ENCODE measurements at places on chromosomes 5 and 9.
A peak's percentile ranks its signal among the peaks of the same experiment; 100 is the strongest.

- DNase-seq = no peak
Observed at GRCh38 chr5:169024421-169024820, 276.5 kb downstream of the SLIT3 start.

GRCh38 chr5:123756318-123756665 is 244.3 kb downstream of the CSNK1G3 start:
- DNase-seq = no peak

- DNase-seq = peak; percentile 40
Observed at GRCh38 chr5:54785729-54786591, 199.4 kb downstream of the ESM1 start.

- peak; percentile 87 for DNase-seq
Observed at GRCh38 chr9:76905791-76906646, at the start of gene PRUNE2. TSS of gene PRUNE2 (minus strand) at chr9:76906114. CDS start at chr9:76905963, 151 bp downstream.

DNA sequence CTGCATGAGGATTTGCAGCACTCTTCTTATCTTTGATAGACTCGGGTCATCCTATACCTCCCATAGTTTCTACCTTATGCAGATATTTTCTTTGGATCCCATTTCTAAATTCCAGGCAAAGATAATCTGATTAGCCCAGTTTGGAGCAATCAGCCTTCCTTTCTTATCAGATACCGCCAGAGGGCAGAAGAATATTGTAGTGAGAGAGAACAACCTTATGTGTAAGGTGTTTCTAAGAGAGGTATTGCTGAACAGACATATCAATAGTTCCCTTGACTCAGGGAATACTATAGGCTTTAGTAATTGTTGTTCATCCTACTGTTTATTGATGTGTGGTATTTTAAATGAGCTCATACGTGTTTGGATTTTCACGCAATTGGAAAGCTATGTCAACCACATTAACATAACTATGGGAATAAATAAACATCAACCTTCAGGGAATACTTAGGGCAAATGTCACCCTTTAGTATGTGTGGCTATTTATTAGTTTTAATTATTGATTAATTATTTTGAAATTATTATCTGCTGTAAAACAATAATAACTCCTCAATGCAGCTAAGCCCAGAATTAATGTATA is 1435.2 kb upstream of the CDH9 start:
- DNase-seq = no peak

DNA sequence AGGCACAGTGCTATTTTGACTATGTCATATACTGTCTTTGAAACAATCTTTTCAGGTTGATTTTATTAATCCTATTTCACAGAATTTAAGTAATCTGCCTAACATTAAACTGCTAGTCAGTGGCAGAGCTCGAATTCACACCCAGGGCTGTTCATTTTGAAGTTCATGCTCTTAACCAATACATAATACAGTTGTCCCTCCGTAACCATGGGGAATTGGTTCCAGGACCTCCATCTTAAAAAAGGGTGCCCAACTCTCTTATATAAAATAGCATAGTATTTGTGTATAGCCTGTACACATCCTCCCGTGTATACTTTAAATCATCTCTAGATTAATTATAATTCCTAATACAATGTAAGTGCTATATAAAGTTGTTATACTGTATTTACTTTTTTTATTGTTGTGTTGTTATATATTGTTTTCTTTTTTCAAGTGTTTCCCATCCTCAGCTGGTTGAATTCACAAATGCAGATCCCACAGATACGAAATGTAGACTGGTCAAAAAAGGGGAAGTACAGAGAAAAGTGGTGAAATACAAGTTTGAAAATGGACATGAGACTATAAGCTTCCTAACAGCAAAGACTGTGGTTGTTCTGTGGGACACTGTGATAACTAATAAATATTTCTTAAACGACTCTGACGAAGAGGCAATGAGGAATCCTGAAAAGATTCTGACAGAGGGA is 18.3 kb downstream of the RFX3 start:
- DNase-seq = no peak

DNA sequence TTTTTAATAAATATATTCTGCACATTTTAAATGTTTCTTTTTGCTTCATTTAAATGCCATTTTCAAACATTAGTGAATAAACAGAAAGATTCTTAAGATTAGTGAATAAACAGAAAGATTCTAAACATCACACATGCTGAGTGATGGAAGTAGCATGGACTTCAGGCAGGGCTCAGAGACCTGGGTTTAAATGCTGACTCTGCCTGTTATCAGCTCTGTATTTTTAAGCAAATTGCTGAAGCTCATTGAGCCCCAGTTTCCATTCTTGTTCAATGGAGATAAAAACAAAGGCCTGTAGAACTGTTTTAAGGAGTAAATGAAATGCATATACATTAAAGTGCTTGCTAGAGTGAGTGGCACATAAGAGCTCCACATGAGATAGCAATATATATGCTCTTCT is 8.1 kb upstream of the LVRN start:
- no peak for DNase-seq

- no peak for DNase-seq
Observed at GRCh38 chr9:120014796-120015195, 565.2 kb downstream of the CDK5RAP2 start.

DNA sequence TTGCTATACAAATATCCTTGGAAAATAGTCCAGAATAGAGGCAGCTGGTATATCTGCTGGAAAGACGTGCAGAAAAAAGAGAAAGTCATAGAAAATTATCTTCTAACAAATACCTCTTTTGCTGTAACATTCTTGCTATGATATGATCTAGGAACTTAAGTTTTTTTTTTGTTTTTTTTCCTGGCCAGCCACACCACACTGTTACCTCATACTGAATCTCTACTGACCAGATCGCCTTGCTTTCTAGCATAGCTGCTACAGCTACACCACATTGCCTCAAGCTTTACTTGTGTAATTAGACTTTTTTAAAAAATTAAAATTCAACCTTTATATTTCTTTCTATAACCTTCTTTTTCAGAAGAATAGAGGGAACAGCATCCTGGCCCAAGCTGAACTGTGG is 142.2 kb upstream of the PRLR start:
- no peak for DNase-seq

GRCh38 chr9:124084087-124084486 is 72.5 kb downstream of the LHX2 start:
- DNase-seq = no peak

GRCh38 chr5:59591162-59591561 is 302.4 kb downstream of the PDE4D start:
- DNase-seq = no peak

GRCh38 chr5:111511831-111512374 is 432 bp downstream of the STARD4 start:
- no peak for DNase-seq

- DNase-seq = no peak
Observed at GRCh38 chr9:95627802-95628201, 111.0 kb upstream of the PTCH1 start.

DNA sequence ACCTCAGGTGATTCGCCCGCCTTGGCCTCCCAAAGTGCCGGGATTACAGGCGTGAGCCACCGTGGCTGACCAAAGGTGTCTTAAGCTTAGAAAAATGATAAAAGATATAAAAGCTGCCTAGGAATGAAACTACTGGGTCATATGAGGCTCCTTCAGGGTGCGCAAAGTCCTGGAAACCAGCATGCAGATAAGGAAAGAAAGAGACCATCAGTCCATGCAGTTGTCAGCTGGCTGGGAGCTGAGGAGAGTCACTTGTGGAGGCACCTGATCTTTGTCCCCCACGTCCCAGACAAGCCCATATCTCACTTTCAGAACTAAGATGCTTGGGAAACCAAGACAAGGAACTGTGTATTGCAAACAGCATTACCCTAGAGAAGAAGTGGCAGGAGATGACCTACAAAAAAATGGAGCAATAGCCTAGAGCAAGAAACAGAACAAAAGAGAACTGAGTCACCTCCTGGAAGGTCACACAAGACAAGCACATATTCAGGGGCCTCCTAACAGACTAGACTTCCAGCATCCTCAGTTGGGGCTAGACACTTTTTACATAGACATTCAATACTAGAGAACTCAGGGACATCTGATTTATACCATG is 2.8 kb upstream of the CCDC125 start:
- DNase-seq = no peak

DNA sequence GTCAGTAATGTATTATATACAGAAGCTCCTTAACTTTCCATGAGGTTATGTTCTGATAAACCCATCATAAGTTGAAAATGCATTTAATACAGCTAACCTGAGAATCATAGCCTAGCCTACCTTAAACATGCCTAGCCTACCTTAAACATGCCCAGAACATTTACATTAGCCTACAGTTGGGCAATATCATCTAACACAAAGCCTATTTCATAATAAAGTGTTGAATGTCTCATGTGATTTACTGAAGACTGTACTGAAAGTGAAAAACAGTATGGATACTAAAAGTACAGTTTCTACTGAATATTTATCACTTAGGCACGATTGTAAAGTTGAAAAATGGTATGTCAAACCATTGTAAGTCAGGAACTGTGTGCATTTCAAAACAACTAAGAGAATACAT is 1.6 kb downstream of the GM2A start:
- DNase-seq = no peak

DNA sequence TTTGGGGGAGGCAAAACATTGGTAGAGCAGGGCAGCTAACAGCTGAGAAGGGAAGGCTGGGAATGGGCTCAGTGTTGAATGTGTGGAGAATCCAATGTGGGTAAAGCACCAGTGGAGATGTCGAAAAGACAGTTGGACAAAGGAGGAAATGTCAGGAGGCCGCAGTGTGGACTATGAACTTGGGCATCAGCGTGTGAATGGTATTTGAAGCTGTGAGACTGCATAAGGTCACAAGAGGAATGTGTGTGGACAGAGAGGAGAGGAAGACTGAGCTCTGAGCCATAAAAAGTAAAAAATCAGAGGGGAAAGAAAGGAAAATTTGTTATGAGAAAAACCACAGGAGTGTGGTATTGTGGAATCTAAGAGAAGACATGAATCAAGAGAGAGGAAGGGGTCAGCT is 99.4 kb upstream of the ADAMTS16 start:
- no peak for DNase-seq

DNA sequence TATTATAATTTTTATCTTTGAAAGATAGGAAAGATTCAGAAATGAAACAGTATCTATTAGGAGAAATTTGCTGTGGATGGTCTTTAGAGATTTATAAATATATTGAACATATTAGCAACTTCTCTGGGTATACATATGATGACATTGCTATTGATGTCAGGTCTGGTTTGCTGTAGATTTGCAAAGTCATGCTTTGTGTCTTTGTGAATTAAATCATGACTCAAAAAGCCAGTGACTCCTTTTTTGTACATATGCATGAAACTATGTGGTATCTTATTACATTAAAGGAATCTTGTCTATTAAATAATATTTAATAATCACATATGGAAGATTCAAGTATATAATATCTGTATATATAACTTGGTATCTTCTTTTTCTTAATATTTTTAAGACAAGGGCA is 141.9 kb downstream of the ST8SIA4 start:
- no peak for DNase-seq

DNA sequence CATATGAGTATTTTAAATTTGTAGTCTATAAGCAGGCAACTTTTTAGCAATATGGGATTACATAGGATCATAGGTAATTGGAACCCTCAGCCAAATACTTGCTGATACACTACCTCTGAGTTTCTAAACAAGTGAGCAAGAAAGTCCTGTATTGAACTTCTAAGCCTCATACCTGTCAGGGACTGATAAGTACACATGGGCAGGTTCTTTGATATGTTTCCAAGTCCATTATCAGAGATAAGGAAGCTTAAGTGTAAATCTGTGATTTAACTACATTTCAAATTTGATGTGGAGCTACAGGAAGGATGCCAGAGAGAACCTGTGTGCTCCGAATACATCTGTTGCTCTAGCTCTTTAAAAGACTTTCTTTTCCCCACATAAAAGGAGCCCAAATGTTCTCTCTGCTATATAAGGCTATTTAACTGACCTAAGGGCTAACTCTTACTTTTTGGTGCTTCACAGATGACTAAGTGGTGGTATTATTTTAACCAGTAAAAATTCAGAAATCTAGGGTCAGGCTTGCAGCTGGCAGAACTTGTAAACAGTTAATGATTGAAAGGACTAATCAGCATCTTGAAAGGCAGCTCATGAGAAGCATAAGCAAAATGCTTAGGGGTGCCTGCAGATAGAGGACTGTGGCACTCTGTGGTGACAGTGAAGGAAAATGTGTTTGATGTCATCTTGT is 228.6 kb downstream of the NR3C1 start:
- no peak for DNase-seq

- no peak for DNase-seq
Observed at GRCh38 chr5:173670130-173670651, 53.7 kb upstream of the BOD1 start.

DNA sequence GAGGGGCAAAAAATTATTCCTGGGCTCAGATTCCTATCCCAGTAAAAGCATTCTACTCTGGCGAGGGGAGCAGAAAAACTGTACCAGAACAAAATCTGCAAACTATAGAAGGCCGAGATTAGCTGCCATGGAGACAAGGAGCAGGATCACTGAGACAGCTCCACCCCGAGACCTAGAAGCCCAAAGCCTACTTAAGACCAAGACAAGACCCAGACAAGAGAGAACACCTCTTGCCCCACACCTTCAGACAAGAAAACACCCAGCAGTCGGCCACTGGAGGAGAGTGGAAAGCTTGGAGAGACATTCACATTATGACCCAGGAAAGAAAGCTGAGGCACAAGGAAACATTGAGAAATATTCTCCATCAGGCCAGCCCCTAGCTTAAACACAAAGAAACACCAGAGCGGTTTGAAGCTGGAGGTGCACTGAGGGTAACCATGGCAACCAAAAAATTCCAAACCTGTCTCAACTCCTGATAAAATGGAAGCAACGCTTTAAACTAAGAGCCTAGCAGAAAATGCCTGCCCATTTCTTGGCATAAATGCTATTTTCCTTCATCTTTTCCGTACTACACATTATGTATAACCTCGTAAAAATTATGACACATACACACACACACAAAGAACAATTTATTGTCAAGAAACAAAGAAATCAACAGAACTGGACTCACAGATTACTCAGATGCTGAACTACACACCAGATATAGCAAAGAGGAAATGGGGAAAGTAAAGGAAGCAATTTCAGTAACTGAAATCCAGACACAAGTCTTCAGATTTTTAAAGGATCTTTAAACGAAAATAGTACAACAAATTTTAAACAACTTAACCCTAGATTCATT is 53.8 kb upstream of the FTMT start:
- DNase-seq = no peak

DNA sequence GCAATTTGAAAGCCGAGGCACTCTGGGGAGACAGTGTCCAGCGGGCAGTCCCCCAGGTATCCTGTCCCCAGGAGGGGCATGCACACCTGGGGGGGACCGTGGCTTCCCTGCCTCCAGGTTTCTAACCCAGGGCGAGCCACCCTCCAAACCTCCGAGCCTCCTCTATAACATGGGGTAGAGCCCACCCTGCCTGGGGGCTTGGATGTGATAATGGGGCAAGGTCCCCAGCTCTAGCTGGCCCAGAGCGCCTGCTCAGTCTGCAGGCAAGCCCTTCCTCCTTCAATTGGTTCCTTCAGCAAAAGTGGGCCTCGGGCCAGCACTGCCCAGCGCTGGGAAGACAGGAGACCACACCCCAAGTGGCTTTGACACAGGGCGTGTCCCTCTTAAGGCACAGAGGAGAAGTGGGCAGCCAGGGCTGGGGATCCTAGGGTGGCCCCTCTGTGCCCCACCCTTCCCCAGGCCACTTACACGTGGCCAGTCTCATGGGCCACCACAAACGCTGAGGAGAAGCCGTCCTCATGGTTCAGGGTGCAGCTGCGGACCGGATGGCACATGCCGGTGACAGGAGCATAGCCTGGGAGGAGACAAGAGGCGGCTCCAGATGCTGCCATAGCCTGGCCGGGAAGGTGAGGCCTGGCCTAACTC is 94.3 kb downstream of the ZNF354C start:
- no peak for DNase-seq
